ENCODE measurements at places on chromosomes 1 and 21.
A peak's percentile ranks its signal among the peaks of the same experiment; 100 is the strongest.

DNA sequence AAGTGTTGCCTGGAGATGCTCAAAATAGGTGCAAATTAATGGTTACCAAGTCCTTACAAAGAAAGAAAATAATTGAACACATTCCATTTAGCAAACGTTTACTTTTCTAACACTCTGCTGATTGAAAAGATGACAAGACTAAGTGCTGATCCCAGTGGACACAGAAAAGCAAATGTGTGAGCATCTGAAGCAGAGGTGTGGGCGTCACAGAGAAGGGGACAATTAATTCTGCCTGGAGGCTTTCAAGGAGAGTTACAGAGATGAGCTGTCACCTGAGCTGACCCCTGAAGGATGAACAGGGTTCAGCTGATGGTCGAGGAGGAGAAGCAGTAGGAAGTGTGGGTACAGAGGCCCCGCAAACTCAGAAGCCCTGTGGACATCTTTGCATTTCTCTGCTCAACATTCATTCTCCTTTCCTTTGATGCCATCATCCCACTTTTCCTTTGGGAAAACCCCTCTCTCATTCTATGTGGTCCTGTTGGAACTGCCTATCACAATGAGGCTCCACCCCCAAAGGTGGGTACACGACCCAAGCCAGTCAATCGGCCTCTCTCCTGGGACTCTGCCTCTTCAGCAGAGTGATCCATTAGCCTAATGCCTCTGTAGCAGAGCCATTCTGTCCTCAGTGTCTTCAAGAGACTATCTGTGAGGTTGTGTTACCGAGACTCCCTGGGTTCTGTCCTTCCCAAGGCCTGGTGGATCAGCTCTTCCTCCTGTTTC lies 17.2 kb upstream of the PLA2G2E start:
- DNase-seq = no peak

DNA sequence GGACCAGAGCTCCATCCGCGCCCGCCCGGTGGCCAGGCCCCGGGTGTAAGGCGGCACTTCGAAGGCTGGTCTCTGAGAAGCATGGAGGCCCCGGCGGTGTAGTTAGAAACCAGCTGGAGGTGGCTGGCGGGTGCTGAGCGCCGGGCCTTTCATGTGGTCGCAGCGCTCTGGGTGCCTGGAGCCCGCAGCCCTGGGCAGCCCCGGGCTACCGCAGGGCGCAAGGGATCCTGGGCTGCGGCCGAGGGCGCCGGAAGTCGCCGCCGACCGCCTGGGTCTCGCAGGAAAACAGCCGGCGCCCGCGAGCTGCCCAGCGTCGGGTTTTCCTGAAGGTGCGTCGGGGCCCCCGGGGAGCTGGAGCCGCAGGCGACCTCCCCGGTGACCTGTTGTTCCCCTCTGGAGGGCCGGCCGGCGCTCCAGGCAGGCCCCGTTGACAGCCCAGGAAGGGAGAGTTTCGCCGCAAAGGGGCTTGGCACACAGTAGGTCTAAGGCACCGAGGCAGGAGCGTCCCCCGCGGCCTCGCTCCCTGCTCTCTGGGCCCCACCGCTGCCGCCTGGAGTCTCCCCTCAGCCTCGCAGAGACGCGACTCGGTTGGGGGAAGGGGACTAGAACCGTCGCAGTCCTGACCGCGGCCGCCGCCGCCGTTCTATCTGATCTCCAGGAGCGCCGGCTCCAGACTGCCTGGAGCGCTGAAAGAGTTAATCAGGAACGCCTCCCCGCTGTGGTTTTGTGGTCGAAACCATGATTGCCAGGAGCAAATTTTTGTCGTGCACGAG lies 2.7 kb downstream of the GRHL3 start:
- DNase-seq = peak; percentile 83

DNA sequence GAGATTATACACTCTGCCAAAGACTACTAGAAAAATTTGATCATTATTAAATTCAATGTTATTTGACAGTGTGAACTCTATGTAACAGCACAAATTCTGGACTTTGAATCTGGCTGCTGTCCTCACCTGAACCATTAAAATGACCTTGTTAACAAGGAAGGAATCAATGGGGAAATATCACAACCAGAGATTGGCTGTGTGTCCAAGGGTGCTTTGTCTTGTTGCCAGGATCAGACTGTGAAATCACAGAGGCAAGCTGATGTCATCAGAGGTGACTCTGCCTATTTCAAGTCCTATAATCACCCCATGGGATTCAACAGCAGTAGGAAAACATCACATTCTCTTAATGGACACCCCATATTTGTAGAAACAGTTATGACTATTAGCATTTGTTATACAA lies 46.8 kb downstream of the ADAMTS5 start:
- DNase-seq = no peak

DNA sequence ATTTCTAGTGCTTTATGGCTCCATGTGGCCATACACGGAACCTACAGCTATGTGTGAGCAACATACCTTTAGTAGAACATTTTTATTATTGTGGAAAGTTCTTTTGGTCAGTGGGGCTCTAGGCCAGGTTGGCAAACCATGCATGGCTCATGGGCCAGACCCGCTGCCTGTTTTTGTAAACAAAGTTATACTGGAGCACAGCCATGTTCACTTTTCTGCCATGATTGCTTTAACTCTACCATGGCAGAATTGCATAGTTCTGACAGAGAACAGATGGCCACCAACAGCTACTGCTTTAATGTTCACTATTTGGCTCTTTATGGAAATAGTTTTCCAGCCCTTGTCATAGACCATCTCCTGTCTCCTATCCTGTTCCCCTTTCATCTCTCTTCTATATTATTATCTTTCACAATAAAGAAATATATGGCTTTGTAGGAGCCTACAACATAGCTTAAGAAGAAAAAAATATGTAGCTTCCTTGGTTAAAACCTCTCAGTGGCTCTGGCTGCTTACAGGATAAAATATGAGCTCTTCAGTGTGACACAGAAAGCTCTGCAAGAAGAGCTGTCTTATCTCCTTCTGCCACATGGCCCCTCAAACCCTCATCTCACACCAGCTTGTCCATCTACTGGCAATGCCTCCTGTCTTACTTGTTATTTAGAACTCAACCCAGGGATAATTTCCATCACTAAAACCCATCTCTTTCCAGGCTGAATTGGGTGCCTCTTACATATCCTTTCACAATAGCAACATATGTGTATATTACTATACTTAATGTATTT lies 54.6 kb upstream of the RWDD3 start:
- DNase-seq = no peak

- no peak for DNase-seq
These were observed 29.7 kb downstream of the CTH start for GRCh38 chr1:70440642-70441391.

GRCh38 chr1:200740571-200741208 lies 2.0 kb downstream of the CAMSAP2 start:
- no peak for DNase-seq

DNA sequence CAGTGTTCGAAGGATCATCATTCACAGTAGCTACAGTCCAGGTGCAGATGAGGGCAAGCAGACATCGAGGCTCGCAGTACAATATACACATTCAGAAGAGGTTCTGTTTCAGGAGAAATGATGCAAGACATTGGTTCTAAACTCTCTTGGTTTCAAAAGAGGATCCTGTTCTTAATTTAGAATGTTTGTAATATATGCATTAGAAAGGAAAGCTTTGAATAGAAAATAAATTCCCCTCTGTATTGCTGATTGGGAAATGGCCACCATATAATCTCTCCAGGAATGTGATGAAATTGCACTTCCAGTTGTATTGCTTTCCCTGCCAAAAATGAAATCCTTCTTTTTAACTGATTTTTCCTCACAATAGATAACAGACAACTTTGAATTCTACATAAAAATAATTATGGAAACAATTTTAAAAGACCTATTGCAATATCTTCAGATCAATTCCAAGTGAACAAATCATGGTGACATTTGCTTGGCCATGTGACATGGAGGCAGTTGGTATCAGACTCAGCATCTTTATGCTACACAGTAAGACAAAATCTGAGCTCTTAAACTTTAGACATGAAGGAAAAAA lies 27.6 kb upstream of the SIPA1L2 start:
- no peak for DNase-seq

GRCh38 chr1:111201275-111202090 lies 1.0 kb upstream of the DENND2D start:
- DNase-seq = no peak

DNA sequence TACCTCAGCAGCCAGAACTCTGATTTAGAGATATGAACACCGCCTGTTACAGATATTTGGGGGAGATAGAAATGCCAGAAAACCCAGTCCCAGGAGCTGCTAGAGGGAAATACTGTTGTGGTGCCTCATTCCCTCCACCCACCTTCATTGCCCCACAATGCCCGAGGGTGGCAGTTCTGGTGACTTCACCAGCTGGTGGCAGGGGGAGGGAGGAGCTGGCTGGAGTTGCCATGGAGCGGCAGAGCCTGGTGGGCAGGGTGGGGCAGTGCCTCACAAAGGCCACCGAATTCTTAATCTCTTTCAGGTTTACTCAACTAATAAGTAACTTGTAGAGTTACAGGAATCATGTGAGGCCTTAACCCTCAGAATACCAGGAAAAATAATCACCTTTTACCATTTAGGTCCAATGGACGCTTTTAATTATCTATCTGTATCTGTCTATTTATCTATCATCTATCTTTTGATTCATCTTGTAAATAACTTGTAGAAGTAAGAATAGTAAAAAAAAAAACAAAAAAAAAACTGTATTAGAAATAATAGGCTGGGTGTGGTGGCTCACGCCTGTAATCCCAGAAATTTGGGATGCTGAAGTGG lies 11.7 kb upstream of the S100A11 start:
- DNase-seq = peak; percentile 61

DNA sequence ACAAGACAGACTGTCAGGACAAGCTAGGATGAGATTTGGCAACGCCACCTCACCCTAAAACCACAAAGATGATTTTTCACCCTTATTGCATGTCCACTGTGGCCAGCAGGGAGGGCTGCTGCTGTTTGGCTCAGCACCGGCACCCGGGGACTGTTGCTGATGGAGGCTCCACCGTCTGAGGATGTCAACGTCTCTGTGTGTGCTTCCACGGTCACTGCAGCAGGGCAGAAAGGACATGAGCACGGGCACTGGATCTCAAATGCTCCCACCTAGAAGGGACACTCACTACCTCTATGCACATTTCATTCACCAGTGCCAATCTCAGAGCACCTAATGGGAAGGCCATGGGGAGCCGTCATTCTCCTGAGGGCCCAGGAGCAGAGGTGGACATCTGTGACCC lies 599.6 kb downstream of the PTPRU start:
- no peak for DNase-seq

GRCh38 chr1:68831281-68831680 lies 334.4 kb upstream of the DEPDC1 start:
- no peak for DNase-seq

DNA sequence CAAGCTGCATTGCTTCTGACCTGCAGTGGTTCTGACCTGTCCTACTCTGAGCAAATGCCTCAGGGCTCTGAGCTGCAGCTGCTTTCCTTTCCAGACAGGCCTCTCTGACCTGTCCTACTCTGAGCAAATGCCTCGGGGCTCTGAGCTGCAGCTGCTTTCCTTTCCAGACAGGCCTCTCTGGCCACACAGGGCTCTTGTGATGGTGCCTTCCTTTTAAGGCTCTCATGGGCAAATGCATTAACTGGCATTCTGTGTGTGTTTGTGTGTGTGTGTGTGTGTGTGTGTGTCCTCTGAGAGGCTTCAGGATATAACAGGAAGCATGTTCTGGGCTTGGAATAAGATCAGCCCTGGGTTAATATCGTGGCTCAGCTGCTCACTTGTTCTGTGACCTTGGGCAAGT lies 131.3 kb downstream of the NTPCR start:
- no peak for DNase-seq

DNA sequence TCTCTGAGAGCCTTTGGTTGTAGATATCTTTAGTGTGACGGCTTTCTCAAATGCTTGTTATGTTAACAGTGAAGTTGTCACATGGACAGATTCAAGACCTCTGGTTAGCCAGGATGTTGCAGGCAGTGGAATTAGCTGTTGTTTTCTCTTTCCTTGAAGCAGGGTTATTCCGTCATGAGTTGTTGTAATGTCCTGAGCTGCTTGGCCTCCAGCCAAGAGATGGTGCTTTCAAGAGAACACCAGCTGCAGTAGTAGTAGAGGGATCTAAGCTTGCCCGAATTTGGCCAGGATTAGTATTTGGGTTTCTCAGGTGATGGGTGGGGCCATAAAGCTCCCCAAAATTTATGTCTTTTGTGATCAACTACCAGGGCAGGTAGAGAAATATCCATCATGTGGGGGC lies 13.4 kb downstream of the KCNE1 start:
- DNase-seq = no peak

DNA sequence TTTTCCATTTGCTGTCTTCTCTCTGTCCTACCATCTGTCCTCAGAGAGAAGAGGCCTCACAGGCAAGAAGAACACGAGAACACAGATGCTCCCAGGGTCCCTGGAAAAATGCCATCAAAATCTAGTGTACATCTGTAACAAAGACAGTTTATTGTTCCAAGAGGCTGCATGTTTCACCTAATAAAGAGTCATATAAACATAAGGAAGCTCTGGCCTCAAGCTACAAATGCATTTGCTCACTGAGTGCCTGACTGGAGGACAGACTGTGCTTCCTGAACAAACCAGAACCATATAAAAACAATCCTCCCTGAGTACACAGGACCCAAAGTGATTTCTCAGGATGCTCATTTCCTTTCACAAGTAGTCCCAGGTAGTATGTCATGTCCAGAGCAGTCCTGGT lies 76.3 kb upstream of the SLC44A3 start:
- no peak for DNase-seq

DNA sequence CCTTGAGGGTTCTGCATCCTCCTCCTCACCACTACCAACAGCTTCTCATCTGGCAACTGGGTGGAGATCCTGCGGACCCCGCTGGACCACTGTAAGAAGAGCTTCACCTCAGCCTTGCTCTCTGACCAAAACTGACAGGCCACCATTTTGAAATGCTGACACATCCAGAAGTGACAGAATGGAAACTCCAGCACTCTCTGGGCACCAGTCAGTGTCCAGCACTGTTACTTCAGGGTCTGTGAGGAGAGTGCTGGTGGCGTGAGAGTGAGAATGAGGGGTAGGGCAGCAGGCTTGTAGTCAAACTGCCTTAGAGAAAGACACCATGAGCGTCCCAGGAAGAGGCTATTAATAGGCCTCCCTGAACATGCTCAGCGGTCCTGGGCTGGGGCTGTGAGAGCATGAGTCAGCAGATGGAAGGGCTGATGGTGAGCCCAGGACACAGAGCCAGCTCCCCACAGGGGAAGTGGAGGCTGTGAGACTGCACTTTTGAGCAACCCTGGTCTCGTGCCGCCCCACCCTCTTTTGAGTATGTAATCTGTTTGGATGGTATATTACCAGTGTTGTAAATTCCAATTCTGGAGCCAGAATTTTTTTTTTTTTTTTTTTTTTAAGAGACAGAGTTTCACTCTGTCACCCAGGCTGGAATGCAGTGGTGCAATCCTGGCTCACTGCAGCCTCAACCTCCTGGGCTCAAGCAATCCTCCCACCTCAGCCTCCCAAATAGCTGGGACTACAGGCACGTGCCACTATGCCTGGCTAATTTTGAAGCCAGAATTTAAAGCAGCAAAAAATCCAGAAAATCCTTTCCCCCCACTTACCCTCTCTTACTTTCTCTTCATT lies 34.4 kb upstream of the SLC30A1 start:
- no peak for DNase-seq

DNA sequence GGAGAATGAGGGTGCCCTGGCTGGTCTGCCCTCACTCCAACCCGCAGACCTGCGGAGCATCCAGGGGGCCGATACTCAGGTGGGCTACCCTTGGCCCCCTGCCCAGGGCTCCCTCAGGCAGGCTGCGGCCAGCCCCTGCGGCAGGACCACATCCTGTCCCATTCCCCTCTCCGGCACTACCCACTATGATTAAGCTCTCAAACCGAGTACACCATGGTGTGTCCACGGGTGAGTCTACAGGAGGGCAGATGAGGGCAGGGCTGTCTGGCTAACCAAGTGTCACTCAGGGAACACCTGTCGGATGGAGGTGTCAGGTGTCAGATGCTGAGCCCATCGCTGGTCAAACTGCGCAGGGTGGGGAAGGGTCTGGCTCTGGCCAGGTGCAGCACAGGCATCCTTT lies 47.2 kb downstream of the SLC66A1 start:
- DNase-seq = no peak

All from activated naive CD8-positive, alpha-beta T cell treated with anti-CD3 and anti-CD28 coated beads for 36 hours (primary cell).